ENCODE measurements at places on chromosomes 7 and 10.

- DNase-seq: no peak
These were observed 129.8 kb downstream of the SEC23IP start for GRCh38 chr10:120022357-120022756.

DNA sequence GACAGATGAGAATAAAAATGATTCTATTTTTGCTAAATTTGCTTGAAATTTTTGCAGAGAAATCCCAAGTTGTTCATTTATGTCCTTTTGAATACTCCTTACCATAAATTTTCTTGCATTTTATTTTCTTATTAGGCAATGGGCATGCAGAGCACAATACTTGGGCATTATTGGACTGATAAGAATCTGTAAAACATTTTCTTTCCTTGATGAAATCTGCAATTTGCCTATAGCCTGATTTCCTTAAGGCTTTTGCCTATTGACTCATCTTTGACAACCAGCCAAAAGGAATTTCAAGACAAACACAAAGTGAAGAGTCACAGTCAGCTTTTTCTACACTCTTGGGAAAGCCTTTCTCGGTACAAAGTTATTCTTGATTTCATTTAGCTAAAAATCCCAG is 30.5 kb upstream of the GNAT3 start:
- no peak for DNase-seq

GRCh38 chr10:12961416-12962205 is 39.9 kb downstream of the CCDC3 start:
- no peak for DNase-seq

DNA sequence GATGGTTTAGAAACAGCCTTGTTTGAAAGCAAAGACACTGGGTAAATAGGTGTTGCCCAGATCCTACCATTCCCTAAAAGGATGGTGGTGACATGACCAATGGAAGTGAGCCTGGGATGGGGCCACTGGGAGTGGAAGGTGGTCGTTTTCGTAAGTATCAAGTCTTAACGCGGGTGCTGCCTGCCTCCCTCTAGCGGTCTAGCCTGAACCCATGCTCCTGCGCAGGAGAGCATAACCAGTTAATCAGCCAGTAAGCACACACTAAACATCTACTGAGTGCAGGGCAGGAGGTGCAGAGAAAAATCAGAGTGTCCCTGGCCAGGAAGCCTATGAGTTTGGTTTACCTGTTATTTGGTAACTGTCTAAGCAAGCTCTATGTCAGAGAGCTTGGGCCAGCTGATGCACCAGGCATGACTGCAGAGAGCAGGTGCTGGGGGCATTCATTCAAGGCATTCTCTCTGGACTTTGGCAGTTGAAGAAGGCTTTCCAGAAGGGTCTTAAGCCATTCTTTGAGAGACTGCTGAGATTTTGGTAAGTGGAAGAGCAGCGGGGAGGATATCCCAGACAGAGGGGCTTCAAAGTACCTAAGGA is 930 bp downstream of the GARIN1A start:
- no peak for DNase-seq

GRCh38 chr7:36838616-36839225 is 114.4 kb upstream of the AOAH start:
- DNase-seq: no peak

- no peak for DNase-seq
These were observed 13.2 kb downstream of the TES start for GRCh38 chr7:116223588-116223987.

DNA sequence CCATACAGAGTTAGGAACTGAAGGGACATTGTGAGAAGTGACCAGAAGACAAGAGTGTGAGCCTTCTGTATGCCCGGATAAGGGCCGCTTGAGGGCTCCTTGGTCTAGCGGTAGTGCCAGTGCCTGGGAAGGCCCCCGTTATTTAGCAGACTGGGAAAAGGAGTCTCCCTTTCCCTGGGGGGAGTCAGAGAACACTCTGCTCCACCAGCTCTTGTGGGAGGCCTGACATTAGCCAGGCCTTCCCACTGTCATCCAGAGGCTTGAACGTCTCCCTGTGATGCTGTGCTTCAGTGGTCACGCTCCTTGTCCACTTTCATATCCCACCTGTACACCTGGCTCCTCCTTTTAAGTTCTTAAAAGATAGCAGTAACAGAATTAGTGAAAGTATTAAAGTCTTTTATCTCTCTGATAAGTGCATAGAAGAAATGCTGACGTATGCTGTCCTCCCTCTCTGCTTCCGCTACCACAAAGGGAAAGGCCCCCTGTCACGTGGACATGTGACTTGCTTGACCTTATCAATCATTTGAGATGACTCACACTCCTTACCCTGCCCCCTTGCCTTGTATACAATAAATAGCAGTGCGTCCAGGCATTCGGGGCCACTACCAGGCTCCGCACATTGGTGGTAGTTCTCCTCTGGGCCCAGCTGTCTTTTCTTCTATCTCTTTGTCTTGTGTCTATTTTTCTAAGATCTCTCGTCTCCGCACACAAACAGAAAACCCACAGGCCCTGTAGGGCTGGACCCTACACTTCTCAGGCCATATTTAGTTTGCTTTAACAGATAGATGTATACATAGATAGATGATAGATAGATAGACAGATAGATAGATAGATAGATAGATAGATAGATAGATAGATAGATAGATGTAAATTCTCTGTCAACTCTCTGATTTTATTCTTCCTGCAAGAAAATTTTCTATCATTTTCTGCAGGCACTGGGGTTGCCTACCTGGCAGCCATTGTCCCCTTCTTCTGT is 131.5 kb upstream of the JCAD start:
- no peak for DNase-seq

DNA sequence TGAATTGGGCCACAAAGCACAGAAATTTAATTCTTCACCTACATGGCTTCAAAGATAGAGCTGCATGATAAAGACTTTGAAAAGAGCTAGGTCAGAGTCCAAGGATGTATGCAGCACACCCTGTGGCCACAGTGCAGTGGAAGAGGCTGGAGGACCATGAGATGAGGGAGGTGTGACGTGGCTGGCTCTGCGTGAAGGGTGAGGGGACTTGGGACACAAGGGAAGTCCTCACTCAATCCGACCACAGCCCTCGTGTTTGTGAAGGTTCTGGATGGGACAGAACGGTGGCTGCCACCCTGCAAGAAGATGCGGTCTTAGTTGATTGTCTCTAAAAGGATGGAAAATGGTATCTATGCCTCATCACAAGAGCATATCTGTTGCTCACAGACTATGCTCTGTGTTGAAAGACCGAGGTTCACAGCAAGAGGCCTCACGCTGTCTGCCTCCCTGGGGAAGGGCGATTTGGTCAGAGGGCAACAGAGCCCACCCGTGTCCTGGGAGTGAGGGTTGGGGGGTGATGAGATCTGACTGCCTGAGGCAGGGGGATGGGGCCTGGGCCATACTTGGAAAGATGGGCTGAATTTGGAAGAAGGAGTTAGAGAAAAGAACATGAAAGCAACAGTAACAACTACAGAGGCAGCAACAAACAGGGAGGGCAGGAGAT is 174.4 kb upstream of the SHH start:
- no peak for DNase-seq

DNA sequence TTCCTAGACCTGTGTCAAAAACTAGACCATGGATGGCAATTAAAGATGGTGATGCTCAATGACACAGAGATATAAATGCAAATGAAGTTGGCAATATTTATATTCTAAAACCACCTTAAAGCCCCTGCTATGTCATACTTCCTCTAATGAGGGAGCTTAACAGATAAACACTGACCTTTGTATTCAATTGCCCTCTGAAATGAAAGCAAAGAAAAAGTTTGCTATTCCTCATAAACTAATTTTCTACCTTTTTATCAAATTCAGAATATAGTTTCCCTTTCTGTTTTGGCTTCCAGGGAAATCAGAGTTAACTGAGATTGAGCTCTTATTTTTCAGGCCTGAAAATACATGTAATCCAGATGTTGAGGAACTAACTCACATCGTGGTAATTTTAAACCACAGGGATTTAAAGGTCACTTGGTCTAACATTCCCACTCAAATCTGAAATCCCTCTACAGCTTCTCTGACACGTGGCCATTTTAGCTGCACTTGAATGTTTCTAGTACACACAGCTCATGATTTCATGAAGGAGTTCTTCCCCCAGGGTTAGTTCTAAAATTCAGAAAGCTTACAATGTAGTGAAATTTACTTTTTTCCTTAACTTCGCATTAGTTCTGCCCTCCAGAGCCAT is 37.9 kb upstream of the ABCB5 start:
- DNase-seq: no peak

DNA sequence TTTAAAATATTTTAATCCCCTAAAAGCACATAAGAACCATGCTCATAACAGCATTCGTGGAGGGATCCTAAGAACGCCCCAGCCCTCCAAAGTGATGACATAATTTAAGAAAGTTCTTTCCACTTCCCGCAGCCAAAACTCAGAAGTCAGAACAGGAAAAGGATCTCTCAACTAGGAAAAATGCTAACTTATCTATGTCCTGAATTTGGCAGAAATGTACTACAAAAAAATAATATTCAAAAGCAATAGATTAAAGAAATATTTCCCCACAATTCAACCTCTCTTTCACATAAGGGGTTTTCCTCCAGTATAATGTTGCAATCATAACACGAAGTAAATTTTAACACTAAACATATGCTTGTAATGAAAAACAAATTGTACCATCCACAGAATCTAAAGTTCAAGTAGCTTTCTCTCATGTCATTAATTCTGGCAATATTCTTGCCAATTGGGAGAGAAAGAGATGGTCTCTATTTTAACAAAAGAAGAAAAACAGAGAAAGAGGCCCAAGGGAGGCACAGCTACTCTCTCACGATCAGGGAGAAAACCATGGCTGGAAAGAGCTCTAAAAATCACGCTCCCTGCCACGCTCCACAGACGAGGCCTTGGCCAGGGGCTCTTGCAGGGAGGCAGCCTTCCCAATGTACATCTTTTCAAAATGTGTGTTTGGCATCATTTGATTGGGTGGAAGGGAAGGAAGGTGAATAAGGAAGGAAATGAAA is 22.9 kb downstream of the ASB13 start:
- no peak for DNase-seq

DNA sequence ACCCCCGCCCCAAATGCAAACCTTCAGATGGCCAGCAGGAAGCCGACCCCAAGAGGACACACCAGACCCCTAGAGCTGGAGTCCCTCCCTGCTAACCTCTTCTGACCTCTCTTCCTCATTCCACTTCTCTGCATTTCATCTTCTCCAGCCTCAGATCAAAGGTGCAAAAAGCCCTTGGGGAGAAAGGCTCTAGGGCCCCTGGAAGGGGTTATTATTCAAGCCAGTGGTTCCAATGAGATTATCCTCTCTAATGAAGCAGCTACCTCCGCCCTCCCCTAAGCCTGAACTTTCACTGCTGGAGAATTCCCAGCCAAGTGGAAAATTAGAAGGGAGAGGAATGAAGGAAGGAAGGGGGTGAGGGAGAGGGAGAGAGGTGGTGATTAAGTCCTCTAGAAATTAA is 343.9 kb downstream of the PLXNA4 start:
- no peak for DNase-seq

GRCh38 chr10:57996536-57996935 is 271.2 kb downstream of the IPMK start:
- DNase-seq: no peak

- DNase-seq: no peak
These were observed 14.9 kb upstream of the COL13A1 start for GRCh38 chr10:69786791-69787190.

GRCh38 chr10:100518761-100519241 is 860 bp downstream of the SEC31B start:
- DNase-seq: peak; percentile 49

- no peak for DNase-seq
These were observed 238.2 kb downstream of the TEX36 start for GRCh38 chr10:125444790-125445189.

DNA sequence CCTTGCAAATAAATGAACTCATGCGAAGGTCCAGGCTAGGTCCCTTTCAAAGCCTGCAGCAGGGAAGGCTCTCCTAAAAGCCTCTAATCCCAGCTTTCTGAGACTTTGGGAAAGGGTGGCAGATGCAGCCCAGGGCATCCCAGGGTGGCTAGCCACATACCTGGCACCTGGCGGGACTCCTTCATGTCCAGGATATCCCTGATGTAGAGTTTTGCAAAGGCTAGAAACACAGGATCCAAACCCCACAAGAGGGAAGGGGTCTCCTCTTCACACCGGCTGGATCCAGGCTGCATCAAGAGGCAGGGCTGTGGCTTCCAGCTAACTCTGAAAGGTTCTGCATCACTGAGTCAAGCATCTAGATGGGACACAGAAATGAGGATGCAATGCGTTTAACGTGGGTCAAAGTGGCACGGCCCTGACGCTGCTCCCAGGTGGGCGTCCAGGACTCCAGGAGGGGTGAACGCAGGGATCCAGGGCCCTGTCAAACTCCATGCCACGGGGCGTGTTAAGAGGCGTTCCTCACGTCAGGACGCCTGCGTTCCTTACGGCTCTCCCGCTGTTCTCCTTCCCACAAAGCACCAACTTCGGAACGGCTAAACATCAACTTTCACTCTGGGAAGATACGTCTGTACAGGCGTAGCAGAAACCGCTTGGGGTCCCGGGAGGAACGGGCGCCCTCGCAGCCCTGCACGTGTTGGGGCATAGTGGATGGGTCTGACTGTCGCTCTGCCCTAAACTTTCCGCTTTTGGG is 507 bp downstream of the STN1 start:
- DNase-seq: peak; percentile 17

- no peak for DNase-seq
These were observed 12.7 kb upstream of the TTYH3 start for GRCh38 chr7:2619116-2619515.

- DNase-seq: no peak
These were observed 526.1 kb downstream of the LRMDA start for GRCh38 chr10:75957314-75958120.

DNA sequence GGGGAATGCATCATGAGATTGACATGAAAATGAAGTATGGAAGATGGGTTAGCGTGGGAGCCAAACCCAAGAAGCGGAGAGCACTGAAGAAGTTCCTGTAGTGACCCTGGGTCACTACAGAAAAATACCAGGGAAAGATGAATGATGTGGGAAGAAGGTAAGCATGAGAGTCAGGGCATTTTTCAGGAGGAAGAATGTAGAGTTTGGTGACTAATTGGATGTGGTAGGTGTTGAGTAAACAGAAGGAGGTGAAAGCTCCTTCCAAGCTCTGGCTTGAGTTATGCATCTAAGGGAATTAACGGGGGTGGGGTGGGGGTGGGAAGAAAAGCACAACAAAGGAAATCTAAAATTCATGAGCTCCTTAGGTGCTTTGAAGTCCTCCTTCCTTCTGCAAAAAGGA is 238.1 kb upstream of the AOAH start:
- DNase-seq: no peak

- DNase-seq: no peak
These were observed 488.0 kb downstream of the MDFIC start for GRCh38 chr7:115409682-115410433.

DNA sequence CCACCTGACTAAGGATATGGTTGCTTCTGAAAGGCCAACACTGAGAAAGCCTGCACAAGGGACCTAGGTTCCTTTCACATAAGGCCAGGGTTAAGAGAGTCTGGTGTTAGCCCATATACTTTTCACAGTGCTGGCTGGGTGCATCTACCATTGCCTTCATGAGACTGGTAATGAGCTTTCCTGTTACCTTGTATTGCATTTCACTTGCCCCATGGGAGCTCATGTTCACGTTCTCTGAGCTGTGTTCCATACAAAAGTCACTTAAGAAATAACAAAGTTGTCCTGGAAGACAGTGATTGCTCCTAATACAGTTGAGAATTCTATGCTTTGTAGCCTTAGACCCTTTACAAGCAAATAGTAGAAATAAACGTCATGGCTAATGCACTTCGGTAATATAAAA is 337.8 kb upstream of the TEX47 start:
- DNase-seq: no peak
